Upper lobe of left lung (tissue), 6 donors: ENCODE measurements at places on chromosomes 11 and 22.

- DNase-seq, result no peak
Measured at GRCh38 chr11:2264366-2265053, 5.9 kb downstream of the ASCL2 start.

DNA sequence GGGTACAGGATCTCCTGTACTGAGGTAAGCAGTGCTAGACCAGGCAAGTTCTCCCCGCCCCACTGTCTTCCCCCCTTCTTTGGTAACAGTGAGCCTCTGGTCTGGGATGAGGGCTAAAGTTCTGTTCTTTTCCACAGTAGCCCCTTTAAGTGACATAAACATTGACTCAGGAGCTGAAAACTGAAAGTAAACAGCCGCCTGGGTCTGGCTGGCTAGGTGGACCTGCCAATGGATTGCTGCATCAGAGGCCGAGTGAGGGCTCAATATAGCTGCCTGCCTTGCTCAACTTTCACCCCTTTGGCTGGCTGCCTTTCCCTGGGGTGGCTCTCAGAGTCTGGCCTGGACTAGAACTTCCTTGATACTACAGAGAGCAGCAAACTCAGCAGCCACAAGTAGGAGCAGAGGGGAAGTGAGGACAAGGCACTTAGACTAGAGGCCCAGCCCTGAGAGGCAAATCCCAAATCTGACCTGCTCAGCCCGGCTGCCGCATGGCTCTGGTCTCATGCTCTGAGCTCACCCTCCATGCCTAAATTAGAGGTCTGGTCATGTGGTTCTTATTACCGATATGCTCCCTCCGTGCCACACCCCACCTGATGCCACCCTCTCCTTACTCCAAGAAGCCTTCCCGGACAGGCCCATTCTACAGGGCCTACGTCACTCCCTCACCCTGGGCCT is 9.6 kb upstream of the UCP3 start:
- DNase-seq, result no peak

- DNase-seq, result no peak
Measured at GRCh38 chr11:66922551-66922950, 35.6 kb downstream of the PC start.

DNA sequence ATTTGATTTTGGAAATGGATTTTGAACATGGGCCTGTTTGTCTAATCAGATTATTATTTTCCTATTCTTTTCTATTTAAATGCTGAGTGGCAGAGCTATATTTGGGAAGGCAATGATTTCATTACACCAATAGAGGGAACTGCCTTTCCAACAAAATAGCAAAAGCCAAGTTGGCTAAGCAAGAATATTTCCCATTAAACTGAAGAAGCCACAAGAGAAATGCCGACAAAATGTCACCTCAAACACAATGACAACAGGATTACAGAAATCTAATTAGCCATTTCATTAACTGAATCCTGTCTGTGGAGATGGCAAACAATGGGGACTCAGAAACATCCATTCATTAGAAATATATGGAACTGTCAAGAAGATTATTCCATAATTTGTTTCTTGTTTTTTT is 1593.1 kb upstream of the RAG2 start:
- DNase-seq, result no peak

DNA sequence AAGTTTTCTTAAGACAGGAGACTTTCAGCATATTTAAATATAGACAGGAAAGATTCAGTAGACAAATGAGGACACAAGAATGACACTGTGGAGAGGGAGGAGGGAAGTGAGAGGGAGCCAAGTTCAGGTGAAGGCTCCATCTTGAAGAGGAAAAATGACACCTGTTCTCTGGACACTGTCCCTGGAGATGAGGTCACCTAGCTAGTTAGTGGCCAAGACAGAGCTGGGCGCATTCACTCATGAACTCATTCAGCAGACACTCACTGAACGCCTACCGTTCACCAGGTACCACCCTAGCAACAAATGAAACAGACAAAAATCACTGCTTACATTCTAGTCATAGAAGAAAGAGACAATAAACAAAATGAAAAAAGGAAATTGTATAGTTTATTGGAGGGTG is 103.3 kb upstream of the PARVA start:
- DNase-seq, result peak; percentile 10

- DNase-seq, result no peak
Measured at GRCh38 chr11:108854346-108854745, 189.5 kb downstream of the DDX10 start.
